NCI-H1092 (cell line): ENCODE measurements at places on chromosomes 5 and 9.

DNA sequence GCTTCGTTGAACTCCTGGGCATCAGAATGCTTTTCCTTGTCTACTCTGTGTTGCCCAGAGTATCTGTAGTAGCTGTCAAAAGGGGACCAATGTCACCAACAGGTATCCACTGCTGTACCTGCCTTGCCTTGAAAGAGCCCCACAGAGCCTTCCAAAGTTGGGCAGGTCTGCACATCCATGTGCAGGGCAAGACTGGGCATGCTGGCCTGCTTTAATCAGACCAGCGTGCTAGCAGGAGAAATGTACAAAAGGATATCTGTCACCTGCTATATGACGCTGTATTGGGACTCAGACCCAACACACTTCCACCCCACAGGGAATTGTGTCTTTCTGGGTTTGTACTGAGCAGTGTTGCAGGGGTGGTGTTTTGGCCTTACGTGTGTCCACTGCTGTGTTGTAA lies 11.9 kb downstream of the DELE1 start:
- no peak for DNase-seq

GRCh38 chr5:142107736-142108431 lies 695 bp upstream of the NDFIP1 start:
- DNase-seq = no peak

GRCh38 chr5:138352722-138353559 lies 456 bp downstream of the KDM3B start:
- no peak for DNase-seq

DNA sequence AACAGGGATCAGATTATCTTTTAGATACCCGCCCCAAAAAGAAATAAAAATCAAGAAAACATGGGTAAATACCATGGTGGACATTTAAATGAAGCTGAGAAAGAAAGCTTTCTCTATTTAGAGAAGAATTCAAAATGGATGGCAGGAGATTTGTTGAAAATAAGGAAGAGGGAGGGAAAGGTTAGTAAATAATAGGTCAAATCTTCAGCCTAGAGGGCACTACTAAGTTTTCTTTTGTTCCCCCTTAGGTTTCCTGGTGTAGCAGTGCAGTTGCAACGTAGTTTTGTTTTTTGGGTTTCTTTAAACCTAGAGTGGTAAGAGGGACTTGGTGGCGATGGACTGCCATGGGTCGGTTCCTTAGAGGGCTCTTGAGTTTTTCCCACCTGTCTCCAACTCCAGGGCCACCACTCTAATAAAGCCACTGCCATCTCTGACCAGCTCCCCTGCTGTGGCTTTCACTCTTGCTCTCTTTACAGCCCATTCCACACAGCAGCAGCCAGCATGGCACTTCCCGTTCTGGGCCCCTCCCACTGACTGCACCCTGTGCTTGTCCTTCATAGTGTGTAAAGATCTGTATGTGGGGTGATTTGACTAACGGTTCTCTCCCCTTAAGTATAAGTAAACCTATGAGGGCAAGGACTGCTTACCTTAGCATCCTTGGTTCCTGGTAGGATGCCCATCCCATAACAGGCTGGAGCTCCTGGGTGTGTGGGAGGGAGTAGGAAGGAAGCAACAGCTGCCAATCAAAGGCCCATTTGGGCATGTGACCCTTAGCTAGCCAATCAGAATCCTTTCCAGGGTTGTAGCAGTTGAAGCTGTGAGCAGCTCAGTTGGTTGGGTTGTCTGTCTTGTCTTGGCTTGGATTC lies 118.3 kb downstream of the SLC1A3 start:
- no peak for DNase-seq

DNA sequence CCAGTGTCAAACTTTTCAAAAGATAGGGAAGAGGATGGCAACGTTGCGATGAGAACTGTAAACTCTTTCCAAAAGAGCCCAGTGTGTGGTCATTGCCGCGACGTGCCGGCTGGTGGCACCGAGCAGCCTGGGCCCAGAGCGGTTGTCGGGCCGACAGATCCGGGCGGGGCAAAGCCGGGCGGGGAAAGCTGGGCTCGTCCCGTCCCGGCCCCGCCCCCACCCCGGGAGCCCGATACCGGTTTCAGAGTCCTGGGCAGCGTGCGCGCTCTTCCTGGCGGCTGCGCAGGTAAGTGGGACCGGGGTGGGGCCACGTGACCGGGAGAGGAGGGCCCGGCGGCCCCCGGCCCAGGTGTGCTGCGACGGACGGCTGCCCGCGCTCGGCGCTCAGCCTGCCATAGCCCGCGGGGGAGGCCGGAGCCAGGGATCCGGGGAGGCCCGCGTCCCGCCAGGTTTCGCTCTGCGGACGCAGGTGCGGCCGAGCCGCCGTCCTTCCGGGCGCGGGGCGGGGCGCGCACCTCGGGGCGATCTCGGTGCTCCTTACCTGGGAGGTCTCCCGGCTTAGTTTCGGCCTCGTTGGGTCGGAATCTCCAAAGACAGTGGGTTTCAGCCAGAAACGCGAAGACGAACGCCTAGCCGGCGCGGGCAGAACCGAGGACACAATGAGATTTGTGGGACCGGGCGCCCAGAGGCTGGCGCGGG lies at the start of gene MARVELD2:
MARVELD2 (plus strand) TSS at position 232 of the 699 bp plus-strand sequence. CDS start 4,270 bp downstream, outside the sequence.
- no peak for DNase-seq

DNA sequence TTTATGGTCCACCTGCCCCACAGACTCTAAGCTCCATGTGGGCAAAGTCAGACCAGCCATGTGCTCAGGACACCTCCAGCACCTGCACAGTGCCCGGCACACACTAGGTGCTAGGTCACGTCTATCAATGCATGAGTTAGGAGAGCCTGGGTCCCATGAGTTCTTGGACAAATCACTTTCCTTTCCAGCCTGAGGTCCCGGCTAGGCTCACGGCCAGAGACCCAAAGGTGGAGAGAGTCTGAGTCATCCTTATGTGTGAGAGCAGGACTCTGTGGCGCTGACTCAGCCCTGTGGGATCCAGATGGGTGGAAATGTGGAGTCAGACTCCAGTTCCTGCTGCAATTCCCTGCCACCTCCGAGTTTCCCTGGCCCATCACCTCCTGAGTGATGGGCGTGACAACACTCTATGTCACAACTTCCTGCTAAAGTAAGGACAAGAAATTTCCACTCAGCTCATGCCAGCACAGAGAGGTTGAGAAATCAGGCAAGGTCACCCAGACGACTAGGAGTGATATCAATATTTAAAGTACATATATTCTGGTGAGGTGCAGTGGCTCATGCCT lies 2.5 kb upstream of the ST6GALNAC4 start:
- DNase-seq = no peak

GRCh38 chr5:73999297-73999696 lies 373.3 kb downstream of the ARHGEF28 start:
- DNase-seq = no peak

DNA sequence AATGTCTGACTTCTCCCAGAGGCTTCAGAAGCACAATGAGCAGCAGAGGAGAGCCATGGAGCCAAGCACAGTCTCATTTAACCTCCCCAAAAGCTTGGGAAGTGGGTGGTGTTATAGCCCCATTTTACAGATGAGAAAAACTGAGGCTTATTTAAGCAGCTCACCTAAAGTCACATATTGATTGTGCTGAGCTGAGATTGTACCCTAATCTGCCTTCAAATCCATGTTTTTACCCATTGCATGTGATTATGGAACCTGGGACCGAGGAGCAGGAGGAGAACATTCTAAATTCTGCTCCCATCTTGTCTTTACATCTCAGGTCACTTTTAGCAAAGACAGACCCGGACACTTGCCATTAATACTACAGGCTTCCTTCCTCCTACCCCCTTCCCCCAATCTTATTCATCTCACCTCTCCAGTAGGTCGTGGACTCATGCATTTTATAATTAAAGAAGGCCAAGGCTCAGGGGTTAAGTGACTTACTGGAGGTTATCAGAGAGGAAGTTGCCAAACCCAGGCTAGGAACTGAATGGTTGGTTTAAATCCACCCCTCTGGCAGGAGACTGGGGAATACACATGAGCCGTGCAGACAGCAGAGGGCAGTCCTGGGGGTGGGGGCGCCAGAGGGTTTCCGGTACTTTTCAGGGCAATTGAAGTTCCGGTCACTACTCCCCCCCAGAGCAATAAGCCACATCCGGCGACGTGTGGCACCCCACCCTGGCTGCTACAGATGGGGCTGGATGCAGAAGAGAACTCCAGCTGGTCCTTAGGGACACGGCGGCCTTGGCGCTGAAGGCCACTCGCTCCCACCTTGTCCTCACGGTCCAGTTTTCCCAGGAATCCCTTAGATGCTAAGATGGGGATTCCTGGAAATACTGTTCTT lies 51.0 kb upstream of the IL17B start:
- DNase-seq = no peak

DNA sequence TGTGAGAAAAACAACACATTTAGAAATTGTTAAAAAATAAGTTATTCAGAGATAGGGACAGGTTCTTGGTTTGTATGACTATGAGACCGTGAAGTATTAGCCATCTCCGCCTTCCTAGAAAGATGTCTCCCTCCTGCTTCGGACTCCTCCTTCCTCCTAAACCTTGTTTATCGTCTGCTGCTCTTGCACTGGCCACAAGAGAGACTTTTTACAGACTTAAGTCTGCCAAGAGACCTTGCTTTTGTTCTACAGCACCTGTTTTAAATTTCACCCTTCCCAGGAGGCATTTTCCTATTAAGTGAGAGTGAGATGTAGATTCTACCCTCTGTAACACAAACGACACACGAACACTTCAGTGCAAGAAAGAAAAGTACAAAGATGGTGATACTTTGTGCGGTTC lies 274.6 kb downstream of the ARHGEF28 start:
- DNase-seq = no peak

- DNase-seq = no peak
Measured at GRCh38 chr5:1016036-1016435, 7.4 kb downstream of the NKD2 start.

GRCh38 chr5:83914199-83914598 lies 193.5 kb upstream of the HAPLN1 start:
- no peak for DNase-seq

- no peak for DNase-seq
Measured at GRCh38 chr5:113694576-113694975, 181.1 kb downstream of the YTHDC2 start.

DNA sequence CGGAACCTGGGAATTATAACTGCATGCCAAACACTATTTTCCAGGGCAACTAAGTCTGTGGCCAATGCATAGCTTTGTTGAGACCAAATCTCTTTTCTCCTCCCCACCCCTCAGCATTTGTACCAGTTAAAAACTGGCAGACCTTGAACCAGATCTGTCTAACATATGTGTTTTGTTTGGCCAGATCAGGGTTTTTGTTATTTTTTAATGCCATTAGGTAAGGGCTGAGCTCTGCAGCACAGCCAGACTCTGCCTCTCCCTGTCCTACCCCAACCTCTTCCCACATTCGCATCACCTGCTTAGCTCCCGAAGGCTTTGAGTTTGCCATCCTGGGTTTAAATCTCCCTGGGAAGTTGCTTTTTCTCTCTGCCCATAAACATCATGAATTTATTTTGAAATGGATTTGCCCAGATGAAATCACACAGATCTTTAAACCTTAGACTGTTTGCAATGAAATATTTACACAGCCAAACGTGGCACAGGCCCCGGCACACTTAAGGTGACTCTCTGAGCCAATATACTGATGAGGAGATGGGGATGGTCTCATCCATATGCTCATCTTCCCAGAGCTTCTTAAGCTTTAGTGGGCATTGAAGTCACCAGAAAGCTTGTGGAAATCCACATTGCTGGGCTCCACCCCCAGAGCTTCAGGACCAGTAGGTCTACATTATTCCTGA lies 54.0 kb upstream of the ALDH1B1 start:
- DNase-seq = no peak

DNA sequence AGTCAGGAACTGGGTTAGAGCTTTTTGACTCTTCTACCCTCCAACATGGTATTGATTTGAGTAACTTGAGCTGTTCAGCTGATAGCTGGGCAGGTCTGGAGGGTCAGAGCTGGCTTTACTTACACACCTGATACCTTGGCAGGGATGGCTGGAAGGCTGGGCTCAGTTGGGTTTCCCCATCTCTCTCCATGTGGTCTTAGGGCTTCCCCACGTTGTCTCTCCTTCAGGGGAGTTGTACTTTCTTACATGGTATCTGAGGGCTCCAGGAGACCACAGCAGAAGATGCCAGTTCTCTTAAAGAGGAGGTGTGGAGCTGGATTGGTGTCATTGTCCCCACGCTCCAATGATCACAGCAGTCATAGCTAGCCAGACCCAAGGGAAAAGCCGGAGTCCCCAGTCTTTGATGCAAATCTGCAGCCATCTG lies 25.6 kb downstream of the ISOC1 start:
- DNase-seq = no peak

- DNase-seq = no peak
Measured at GRCh38 chr9:135216236-135216635, 128.8 kb downstream of the OLFM1 start.
